OCI-M1 (cell line): ENCODE measurements at places on chromosomes 4 and X.

DNA sequence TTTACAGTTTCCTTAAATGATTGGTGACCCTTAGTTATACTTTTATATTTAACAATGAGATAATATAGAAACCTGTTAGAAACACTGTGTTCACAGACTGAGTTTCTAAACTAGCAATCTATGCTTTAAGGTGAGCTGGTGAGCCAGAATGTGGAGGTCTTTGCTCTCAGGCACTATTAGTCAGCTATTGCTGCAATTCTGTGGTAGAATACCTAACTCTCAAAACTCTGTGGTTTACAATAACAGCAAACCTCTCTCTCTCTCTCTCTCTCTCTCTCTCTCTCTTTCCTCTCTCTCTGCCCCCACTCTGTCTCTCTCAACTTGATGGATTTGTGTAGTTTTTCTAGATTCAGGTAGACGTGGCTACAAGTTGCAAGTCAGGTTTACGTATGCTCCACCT, 17.6 kb upstream of the LCORL start:
- no peak for DNase-seq

DNA sequence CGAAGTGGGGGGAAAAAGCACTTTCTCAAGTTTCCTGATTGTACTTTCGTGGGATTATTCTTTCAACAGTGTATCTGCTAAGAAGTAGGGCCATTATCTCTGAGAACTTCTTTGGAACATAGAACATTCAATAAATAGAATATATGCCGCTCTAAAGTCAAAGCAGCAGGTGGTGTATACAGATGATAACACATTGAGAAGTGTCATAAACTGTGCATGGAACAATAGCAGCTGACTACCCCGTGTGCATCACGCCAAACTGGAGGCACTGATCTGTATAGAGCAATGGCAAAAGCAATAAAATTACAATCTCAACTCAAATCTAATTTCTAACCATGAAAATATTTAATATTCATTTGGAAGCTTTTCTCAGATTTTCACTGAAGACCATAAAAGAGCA, 175.3 kb downstream of the DCTD start:
- no peak for DNase-seq

- no peak for DNase-seq
These were observed 53.8 kb upstream of the CLCN4 start for GRCh38 chrX:10103023-10103422.

- no peak for DNase-seq
These were observed 175.9 kb downstream of the SLC39A8 start for GRCh38 chr4:102169345-102169744.

- DNase-seq, result no peak
These were observed 239.9 kb upstream of the DKK2 start for GRCh38 chr4:107276052-107276451.

- no peak for DNase-seq
These were observed 202.4 kb downstream of the MAB21L2 start for GRCh38 chr4:150784305-150784704.

DNA sequence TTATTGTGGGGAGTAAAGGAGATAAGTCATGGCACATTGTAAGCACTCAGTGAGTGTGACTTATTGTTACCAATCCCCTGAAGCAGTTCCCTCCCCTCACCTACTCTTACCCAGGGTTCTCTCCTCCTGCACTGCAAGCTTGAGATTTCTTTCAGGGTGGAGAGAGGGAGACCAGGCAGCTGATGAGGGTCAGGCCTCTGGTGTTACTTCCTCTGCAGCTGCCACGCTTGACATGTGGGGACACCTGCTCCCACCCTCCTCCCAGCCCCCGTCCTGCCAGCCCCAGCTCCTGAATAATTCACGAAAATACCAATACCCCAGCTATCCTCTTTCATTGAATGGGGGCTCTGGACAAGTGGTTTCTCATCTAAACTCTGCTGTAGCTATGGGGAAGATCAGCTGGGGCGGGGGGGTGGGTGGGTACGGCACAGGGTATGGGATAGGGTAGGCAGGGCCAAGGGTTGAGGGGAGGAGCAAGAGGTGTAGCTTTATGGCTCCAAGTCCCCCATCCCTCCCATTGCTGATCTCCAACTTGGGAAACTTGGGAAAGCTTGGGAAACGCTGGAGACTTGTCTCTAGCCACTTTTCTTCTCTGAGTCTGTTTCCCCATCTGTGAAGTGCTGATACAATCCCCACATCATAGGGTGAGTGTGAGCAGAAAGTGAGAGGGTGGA, 148.5 kb upstream of the PJA1 start:
- no peak for DNase-seq

DNA sequence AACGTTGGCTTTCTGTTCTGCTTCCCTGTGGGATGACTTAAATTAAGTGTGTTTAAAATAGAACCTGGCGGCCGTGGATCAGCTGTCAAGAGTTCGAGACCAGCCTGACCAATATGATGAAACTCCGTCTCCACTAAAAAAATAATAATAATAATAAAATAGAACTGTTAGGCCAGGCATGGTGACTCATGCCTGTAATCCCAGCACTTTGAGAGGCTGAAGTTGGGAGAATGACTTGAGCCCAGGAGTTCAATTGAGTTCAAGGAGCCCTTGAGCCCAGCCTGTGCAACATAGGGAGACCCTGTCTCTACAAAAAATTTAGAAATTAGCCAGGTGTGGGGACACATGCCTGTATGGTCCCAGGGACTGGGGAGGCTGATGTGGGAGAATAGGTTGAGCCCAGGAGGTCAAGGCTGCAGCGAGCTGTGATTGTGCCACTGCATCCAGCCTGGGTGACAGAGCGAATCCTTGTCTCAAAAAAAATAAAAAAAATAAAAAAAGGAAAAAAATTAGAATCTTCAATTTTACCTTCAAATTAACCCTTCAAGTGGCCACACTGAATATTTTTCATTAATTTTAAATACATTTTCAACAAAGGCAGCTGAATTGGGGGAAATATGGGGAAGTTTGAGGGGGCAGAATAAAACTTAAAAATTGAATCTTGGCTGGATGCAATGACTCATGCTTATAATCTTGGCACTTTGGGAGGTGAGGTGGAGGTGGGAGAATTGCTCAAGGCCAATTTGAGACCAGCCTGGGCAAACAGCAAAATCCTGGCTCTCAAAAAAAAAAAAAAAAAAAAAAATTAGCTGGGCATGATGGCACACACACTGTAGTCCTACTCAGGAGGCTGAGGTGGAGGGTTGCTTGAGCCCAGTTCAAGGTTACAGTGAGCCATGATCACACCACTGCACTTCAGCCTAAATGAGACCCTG, 31.8 kb upstream of the HSD17B13 start:
- no peak for DNase-seq

DNA sequence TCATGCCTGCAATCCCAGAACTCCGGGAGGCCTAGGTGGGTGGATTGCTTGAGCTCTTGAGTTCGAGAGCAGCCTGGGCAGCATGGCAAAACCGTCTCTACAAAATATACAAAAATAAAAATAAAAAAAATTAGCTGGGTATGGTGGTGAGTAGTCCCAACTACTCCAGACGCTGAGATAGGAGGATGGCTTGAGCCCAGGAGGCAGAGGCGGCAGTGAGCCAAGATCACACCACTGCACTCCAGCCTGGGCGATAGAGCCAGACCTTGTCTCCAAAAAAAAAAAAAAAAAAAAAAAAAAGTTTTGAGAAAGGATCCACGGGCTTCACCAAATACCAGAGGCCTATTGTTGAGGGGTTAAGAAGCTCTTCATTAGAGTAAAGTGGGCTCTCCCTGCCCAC, 8.0 kb downstream of the SUPT20HL2 start:
- no peak for DNase-seq

DNA sequence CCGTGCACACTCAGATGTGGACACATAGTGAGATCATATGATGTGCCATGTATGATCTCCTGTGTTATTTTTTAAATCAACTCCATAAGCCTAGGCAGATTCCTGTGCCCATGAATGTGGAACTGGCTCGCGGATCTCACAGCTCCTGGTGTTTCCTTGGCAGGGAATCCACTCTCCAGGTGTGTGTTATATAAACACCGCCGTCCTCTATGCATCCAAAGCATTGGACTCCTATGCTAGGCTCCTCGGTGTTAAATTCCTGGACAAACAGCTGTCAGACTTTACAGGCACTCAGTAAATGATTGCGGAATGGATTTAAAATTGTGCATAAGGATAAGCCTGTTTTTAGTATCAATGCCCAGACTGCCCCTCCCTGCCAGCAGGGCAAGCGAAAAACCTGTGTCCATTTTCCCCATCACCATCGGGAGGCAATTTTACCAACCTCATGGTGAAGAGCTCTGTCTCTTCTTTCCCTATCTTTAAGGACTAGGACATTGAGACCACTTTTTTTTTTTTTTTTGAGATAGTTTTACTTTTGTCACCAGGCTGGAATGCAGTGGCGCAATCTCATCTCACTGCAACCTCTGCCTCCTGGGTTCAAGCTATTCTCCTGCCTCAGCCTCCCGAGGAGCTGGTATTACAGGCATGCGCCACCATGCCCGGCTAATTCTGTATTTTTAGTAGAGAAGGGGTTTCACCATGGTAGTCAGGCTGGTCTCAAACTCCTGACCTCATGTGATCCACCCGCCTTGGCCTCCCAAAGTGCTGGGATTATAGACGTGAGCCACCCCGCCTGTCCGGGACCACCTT, 23.6 kb upstream of the GPR78 start:
- no peak for DNase-seq

- no peak for DNase-seq
These were observed 16.0 kb upstream of the EPGN start for GRCh38 chr4:74292111-74292870.

DNA sequence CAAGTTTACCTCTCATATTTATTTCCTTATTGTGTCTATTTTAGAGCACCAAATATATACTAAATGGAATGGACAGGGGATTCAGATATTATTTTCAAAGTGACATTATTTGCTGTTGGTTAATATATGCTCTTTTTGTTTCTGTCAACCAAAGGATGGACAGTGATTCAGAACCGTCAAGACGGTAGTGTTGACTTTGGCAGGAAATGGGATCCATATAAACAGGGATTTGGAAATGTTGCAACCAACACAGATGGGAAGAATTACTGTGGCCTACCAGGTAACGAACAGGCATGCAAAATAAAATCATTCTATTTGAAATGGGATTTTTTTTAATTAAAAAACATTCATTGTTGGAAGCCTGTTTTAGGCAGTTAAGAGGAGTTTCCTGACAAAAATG, 6.2 kb downstream of the FGB start:
- DNase-seq, result no peak
